Esophagus (tissue), 2 donors: ENCODE measurements at places on chromosomes 2 and 18. TPM values are rescaled to one million over a fixed set of nuclear protein-coding genes. Genes with fewer than 3 reads are reported as not detected.

The NGEF gene
- polyA plus RNA-seq, result 11.4 TPM

The MORN2 gene
- 23.1 TPM for polyA plus RNA-seq

The HOXD8 gene
- 1.3 TPM for polyA plus RNA-seq

The RETSAT gene
- polyA plus RNA-seq, result 46.2 TPM

The CAB39 gene
- 29.7 TPM for polyA plus RNA-seq

The FKBP7 gene
- 1.5 TPM for polyA plus RNA-seq

The DARS1 gene
- 141 TPM for polyA plus RNA-seq

The HTR2B gene
- 1.3 TPM for polyA plus RNA-seq

The GAD1 gene
- polyA plus RNA-seq, result 0.65 TPM

The DYSF gene
- polyA plus RNA-seq, result 1.8 TPM

The DRC1 gene
- not detected for polyA plus RNA-seq

The RABL2A gene
- 10.7 TPM for polyA plus RNA-seq

The CXCR4 gene
- polyA plus RNA-seq, result 3.8 TPM

The NABP1 gene
- 26.8 TPM for polyA plus RNA-seq

The PLCD4 gene
- polyA plus RNA-seq, result 5.4 TPM

The AQP12B gene
- polyA plus RNA-seq, result not detected

The SIX2 gene
- polyA plus RNA-seq, result 0.04 TPM

The CYP27A1 gene
- polyA plus RNA-seq, result 3.3 TPM

The TXNDC2 gene
- not detected for polyA plus RNA-seq

The GKN2 gene
- 2.6 TPM for polyA plus RNA-seq

The TTN gene
- polyA plus RNA-seq, result 0.59 TPM

The SPHKAP gene
- not detected for polyA plus RNA-seq

The UCN gene
- polyA plus RNA-seq, result 1.1 TPM

The REG1B gene
- 1.8 TPM for polyA plus RNA-seq

The COL6A3 gene
- polyA plus RNA-seq, result 10.3 TPM

The ITGB6 gene
- 10.6 TPM for polyA plus RNA-seq

The PLGLB1 gene
- 0.68 TPM for polyA plus RNA-seq

The ADRA2B gene
- polyA plus RNA-seq, result 0.98 TPM

The IL36A gene
- 394 TPM for polyA plus RNA-seq

The GATA6 gene
- polyA plus RNA-seq, result 0.35 TPM

The CRYGD gene
- polyA plus RNA-seq, result not detected

The CYP1B1 gene
- 1.5 TPM for polyA plus RNA-seq
